ENCODE measurements at places on chromosomes 4 and X. TPM values are rescaled to one million over a fixed set of nuclear protein-coding genes. Genes with fewer than 3 reads are reported as not detected.

- no peak for DNase-seq
Measured at GRCh38 chr4:1600211-1600780, 83.8 kb downstream of the FAM53A start.

The PF4V1 gene
- polyA plus RNA-seq: not detected

GRCh38 chrX:69234624-69235023 is 69.4 kb upstream of the PJA1 start:
- no peak for DNase-seq

DNA sequence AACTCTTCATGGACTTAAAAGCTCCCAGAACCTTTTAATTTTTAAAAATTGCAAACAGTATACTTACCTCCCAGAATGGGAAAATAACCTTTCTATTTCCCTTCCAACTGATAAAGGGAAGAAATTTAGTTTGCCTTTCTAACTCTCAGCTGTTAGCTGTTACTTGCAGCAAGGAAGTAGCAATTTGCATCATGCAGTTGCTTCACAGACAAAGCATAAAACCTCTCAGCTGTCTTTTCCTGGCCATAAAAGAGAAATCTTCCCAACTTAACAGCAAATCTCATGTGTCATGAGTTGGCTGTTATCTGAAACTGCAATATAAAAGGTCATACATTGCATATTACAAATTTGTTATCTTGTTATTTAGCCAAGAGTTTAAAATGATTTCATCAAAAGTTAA is 18.4 kb downstream of the C4orf17 start:
- no peak for DNase-seq

- no peak for DNase-seq
Measured at GRCh38 chr4:22597471-22597870, 81.6 kb upstream of the ADGRA3 start.

The ADAM29 gene
- 0.12 TPM for polyA plus RNA-seq

The ATP1B4 gene
- 0.09 TPM for polyA plus RNA-seq

DNA sequence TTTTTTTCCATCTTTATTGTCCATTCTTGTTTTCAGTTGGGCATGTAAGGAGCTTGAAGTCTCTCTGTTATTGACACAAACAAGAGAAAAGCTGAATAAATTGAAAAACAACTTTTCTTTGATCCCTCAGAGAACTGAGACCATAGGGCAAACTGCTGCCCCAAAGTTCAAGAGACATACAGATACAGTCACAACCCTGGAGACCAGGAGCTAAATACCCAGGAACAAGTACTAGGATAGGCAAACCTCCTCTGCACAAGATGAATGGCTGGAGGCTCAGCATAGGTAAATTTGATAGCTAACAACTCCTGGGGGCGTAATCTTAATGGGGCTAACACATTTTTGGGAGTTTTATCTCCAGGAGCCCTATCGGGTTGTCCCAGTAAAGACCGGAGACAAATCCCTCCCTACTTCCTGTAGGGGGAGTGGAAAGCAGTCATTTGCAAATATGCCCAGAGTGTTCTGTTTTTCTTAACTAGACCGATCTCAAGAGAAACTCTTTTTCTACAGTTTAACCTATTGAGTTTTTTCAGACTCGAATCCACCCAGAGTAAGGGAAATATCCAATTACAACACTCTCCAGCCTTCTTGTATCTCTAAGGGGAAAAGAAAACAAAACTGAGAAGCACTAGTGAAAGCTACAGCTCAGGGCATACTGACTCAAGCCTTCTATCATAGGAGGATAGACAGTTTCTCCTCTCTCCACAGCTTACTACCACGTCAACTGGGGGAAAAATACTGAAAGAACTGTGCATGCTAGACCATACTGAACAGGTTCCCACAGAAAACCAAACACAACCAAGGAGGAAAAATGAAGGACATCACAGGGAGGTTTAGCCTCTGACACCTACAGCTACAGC is 23.1 kb downstream of the MAGEA8 start:
- no peak for DNase-seq

The CT45A3 gene
- polyA plus RNA-seq: not detected

- no peak for DNase-seq
Measured at GRCh38 chrX:41472231-41472815, 25.2 kb downstream of the NYX start.

- DNase-seq: no peak
Measured at GRCh38 chr4:56038487-56039162, 89.9 kb downstream of the CEP135 start.

DNA sequence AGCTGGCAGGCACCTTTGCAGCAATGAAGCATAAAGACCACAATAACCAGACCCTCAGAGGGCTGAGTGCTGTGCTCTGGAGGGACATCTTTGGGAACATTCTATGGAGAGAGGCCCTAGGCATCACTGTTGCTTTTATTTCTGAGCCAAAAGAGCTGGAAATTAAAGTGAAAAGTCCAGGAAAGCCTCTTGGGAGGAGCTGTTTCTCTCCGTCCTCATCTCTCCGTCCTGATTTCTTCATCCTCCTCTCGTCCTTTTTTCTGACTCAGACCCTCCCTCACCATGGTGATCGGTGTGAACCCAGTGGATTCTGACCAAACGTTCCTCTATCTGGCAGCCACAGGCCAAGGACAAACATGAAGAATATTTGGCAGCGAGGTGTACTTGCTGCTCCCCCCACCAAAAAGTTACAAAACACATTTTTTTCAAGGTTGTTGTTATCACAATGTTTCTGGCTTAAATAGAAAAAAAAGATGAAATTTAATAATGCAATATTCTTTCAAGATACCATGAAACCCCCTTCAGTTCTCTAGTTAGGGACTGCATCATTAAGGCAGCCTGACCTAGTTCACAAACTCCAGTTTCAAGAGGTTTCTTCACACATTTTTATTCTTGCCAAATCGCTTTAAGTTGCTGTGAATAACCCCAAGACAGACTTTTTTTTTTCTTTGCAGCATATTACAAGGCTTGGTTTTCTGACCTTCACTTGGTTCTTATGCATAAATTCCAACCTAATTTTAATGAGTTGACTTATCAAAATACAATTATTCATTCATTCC is 80.2 kb downstream of the SCD5 start:
- DNase-seq: no peak

The ESX1 gene
- not detected for polyA plus RNA-seq

DNA sequence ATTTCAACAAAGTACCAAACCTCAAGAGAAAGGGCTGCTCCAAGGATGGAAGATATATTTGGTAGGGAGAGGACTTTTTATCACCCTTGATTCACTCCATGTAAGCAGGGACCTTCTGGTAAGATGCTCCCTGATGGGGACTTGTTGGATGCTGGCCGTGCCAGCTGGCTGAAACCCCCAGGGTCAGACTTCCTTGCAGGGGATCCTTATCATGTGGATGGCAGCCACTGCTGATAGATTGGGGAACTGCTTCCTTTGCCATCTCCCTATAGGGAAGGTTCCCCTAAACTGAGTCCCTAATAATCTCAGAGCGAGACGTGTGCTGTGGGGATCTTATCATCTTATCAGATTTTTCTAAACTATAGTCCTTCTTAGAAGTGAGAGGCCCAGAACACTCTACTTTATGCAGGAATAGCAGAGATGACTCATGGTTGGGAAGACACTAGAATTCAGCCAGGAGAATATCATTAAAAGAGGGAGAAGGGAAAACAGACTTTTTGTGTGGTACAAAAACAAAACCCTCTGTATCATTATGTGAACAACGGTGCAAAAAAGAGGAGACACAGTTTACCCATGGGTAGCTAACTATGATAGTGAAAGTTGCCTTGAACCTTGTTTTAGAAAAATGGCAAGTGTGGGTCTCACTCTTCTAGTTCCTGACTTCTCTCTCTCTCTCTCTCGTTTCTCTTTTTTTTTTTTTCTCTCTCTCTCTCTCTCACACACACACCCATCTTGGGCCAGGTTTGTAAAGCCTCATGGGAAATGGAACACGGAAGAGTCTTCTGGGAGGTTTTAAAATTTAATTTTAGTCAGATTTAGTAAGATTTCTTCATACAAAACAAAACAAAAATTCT is 16.1 kb downstream of the RHOH start:
- DNase-seq: no peak

DNA sequence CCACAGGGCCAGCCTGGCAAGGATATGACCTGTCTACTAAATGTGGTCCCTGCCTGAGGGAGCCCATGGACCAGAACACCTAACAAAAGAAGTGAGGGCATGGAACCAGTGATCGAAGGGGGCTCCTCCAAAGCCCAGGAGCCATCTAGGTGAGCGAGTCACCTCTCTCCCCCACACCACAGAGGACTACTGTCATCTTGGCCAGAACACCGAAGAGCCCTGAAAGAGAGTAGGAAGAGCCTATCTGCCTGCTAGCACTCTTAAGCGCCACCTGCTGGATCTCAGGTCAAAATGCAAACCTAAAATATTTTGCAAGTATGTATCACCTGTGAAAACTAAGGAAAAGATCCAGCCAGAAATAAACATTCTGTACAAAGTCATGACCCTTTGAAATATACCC is 137.9 kb upstream of the ZXDB start:
- no peak for DNase-seq

- no peak for DNase-seq
Measured at GRCh38 chr4:119049342-119049741, 86.3 kb upstream of the MYOZ2 start.

The RHOXF1 gene
- 1.0 TPM for polyA plus RNA-seq

DNA sequence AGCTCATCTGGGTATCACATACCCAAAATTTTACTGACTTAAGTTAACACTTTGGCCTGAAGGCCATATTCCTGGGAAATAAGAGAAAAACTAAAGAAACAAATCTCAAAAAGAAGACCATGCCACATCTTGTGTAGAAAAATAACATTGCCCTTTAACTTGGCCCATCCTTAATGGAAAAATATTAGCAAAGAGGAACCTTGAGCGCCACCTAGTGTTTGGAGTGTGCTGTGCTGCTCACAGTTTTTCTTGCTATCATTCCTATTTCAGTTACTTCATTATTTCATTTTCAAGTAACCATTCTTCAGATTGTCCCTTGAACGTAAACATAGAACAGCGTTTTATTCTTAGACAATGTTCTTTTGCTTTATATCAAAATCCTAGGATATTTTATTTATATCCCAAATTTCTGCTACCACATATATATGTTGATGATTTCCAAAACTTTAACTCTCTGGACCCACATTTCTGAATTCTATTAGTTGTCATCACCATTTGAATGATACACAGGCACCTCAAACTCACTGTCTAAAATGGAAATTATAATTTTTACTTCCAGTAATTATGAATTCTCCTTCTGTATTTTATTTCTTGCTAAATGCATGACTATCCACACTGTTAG is 999.0 kb upstream of the ADGRL3 start:
- DNase-seq: peak; percentile 41

- DNase-seq: no peak
Measured at GRCh38 chr4:143082701-143083100, 102.0 kb upstream of the USP38 start.

DNA sequence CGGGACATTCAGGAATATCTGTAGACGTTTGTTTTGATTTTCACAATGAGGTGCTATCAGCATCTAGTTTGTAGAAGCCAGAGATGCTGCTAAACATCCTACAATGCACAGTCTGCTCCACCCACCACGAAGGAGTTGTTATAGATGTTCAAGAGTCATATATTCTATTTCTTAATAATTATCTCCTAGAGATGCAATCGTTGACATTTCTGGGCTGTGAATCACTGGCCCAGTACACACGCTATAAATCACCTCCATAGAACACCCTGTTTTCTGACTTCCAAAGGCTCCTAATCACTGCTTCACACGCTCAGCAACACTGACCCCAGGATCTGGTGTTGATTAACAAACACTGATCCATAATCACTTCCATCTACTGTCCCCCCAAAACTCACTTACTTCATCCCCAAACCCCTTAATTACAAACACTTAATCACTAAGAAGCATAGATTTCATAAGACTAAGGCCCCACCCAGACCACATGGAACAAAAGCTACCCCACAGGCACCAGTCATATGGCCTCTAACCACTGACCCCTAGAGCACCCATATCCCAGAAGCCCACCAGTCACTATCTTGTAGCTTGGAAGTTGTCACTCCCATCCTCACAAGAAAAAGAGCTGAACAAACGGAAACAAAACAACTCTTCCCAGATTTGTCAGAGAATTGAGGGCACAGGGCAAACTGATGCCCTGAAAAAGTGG is 31.7 kb upstream of the ZNF41 start:
- no peak for DNase-seq

- no peak for DNase-seq
Measured at GRCh38 chrX:275967-276580, 5.1 kb upstream of the PLCXD1 start.

GRCh38 chrX:43706786-43707370 is 50.8 kb downstream of the MAOA start:
- DNase-seq: no peak

DNA sequence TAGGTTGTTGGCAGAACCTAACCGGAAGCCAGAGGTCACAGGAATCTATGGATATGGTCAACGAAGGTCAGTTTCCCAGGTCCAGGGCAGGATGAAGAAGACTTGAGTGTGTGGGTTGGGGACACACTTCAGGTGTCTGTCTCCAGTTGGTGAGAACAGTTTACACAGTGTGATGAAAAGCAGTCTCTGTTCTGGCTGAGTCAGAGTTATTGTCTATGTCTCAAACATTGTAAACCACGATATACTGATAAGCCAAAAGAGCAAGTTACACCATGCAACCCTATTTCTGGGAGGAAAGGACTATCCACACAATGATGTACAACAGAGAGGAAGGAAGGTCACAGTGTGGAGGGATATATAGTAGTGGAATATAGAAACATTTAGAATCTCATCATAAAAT is 187.1 kb upstream of the C1QTNF7 start:
- DNase-seq: no peak

Measured in renal cortex interstitium (tissue), 15 donors.